Left renal pelvis (tissue), 4 donors: ENCODE measurements at places on chromosomes 3 and 15. TPM values are rescaled to one million over a fixed set of nuclear protein-coding genes. Genes with fewer than 3 reads are reported as not detected.

DAPK2 gene
- 6.1 TPM for polyA plus RNA-seq

COL7A1 gene
- polyA plus RNA-seq = 14.5 TPM

NBEAL2 gene
- polyA plus RNA-seq = 32.4 TPM

ACKR2 gene
- polyA plus RNA-seq = 2.4 TPM

GRK7 gene
- 0.17 TPM for polyA plus RNA-seq

TM6SF1 gene
- 2.1 TPM for polyA plus RNA-seq

SPTSSB gene
- 2.2 TPM for polyA plus RNA-seq

DUOXA2 gene
- not detected for polyA plus RNA-seq

ECT2 gene
- 44.6 TPM for polyA plus RNA-seq

BOC gene
- 167 TPM for polyA plus RNA-seq

MASP1 gene
- polyA plus RNA-seq = 2.1 TPM

HRG gene
- polyA plus RNA-seq = 2.5 TPM

TMEM207 gene
- polyA plus RNA-seq = 22.1 TPM

ACY1 gene
- 23.9 TPM for polyA plus RNA-seq
